ENCODE measurements at places on chromosomes 12 and 14.

DNA sequence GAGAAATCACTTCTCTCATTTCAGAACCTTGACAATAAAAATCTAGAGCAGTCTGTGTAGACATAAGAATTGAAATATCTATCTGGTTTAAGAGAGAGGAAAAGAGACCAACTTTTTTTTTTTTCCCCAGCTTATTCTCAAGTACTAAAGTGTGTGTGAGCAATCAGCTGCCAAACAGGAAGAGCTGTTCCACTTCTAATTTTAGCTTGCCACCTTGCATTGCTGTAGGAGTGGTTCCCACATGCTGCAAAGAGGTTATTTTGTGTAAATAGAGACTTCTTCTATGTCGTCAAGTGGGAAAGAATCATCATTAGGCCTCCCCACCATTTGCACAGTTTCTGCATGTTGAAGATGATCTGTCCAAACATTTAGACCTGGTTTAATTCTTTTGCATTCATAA lies 142.6 kb downstream of the NPAS3 start:
- DNase-seq, result no peak

DNA sequence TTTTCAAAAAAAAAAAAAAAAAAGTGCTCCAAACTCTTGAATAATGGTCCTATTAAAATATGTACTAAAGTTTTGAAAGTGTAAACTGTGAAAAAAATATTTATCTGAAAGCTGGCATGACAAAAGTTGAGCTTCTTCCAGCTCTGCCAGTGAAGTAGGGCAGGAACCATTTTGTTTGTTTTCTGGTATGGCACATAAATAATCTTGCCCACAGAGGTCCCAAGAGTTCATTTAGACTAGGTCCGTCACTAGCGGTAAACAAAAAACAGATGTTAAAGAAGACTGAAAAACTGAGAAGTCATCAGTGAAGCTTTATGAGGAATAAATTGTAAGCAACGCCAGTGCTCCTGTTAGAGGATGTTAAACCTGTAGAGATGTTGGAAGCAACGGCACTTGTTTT lies 7.0 kb downstream of the ERP27 start:
- no peak for DNase-seq

DNA sequence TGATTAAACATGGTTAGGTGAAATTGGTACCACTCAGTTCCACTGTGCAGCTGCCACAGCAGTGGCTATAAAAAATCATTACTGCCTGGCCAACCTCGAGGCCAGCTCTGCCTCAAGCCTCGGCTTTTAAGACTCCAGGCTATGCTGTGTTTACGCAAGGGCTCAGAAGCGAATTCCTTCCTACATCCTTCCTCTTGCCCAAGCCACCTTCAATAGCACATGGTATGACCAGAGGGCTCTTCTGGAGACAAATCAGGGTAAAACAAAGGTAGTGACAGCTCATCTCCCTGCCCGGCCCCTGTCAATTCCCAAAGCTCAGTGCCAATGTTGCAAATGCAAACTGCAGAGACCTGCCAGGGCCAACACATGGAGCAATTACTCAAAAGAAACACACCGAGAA lies 31.9 kb downstream of the NUAK1 start:
- no peak for DNase-seq

GRCh38 chr14:25887251-25887878 lies 710.5 kb downstream of the NOVA1 start:
- no peak for DNase-seq

GRCh38 chr12:110774824-110775223 lies 32.1 kb upstream of the PPP1CC start:
- no peak for DNase-seq

- no peak for DNase-seq
These were observed 58.7 kb upstream of the KCNA5 start for GRCh38 chr12:4984971-4985370.

- DNase-seq, result no peak
These were observed 596 bp upstream of the ZBTB39 start for GRCh38 chr12:57006809-57007475.

GRCh38 chr12:90833228-90833627 lies 121.7 kb downstream of the CCER1 start:
- DNase-seq, result no peak

DNA sequence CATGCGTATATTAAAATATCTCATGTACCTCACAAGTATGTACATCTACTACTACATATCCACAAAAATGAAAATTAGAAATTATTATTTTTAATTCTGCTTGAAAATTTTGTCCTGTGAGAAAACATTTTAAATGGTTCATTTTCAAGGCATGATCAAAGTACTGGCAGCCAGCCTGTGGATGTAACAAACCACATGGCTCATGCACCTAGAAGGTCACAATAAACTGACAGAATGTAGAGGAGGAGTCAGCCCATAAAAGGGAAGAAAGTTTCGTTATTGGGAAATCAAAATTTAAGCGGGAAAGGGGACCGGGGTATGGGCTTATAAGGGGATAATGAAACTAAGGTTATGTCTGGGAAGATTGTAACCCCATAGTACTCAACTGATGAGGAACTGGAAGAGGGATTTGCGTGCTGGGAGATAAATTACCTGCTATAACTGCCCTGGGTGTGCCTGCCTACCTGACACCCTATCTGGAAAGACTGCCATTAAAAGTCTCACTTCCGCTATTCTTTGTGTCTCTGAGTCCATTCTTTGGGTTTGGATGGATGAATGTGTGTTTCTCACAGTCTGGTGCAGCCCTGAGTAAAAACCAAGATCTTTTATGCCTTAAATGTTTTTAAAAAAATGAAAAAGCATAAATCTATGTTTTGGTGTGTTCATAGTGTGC lies 62.2 kb upstream of the PCED1B start:
- DNase-seq, result no peak

GRCh38 chr12:71014180-71014785 lies 93.7 kb upstream of the PTPRR start:
- DNase-seq, result no peak

- DNase-seq, result no peak
These were observed 16.2 kb upstream of the NOP2 start for GRCh38 chr12:6584293-6584692.

DNA sequence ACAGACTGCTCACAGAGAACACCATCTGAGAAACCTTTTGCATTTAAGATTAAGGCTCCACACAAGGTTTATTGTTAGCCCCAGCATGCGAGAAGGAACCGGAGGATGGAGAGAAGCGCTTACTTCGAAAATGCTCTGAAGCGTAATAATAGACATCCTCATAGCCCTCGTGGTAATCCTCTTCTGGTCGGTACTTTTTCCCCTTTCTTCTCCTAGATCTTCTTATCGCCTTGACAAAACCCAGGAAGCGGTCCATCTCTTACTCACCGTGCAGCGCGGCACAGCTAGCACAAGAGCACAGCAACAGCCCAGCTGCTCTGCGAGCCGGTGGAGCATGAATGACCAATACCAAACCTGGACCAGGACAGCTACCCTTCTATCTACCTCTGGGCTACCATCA lies 125.1 kb upstream of the GRIP1 start:
- DNase-seq, result no peak

DNA sequence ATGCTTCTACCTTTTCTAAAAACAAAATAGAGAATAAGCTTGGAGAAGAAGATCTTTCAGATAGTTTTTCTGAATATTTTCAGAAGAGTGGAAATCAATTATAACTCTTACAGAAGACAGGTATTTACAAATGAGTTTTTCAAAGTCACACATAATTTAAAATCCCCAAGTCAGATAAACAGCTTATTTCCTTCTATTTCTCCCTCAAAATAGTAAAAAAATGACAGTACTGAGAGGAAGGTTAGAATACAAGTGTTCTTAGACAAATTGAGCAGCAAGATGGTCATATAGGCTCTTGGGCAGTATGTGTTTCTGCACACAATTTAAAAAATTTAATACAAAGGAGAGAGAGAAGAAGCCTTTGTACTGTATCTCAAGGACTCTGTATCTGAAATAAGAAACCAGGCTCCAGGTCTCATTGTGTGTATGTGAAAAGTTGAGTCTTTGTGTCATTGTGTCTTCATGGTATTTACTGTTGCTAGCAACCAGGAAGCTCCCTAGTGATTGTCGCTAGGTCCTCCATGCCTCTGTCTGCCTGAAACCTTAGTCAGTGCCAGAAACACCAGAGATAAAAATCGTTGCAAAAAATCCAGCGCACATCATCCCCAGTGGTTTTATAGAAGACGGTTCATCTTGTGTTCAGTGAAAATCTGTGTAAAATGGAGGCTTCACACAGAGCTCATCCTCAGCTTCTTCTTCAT lies 12.9 kb upstream of the TUBA1A start:
- DNase-seq, result no peak

- DNase-seq, result no peak
These were observed 35.8 kb downstream of the VEZT start for GRCh38 chr12:95253386-95253785.

DNA sequence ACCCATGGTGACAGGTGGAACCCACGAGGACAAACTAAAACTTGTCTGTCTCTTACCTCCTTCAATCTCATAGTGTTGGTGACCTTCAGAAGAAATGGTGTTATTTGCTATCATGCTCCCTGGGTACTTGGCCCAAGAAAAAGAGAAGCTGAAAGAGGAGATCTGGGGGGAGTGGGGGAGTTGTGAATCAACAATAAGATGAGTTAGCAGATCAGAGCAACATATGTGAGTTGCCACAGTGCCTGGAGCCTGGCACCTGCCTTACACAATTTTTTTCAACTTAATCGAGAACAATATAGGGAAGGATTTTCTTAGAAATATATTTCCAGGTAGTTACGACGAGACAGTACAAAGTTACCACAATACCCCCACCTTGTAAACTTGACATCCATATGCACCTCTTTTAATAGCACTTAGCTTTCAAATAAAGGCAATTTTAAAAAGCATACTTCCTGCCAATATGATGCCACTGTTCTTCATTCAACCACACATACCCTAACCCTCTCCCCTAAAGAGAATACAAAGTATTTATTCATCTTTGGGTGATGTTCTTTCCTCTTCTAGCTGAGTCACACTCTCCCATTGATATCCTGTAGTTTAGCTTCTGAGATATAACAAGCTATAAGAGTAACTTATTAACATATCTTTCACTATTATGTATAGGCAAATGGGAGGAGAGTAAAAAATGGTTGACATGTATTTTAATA lies 424.1 kb upstream of the OR4E1 start:
- DNase-seq, result no peak

GRCh38 chr12:128637642-128638606 lies 185.8 kb downstream of the SLC15A4 start:
- no peak for DNase-seq

DNA sequence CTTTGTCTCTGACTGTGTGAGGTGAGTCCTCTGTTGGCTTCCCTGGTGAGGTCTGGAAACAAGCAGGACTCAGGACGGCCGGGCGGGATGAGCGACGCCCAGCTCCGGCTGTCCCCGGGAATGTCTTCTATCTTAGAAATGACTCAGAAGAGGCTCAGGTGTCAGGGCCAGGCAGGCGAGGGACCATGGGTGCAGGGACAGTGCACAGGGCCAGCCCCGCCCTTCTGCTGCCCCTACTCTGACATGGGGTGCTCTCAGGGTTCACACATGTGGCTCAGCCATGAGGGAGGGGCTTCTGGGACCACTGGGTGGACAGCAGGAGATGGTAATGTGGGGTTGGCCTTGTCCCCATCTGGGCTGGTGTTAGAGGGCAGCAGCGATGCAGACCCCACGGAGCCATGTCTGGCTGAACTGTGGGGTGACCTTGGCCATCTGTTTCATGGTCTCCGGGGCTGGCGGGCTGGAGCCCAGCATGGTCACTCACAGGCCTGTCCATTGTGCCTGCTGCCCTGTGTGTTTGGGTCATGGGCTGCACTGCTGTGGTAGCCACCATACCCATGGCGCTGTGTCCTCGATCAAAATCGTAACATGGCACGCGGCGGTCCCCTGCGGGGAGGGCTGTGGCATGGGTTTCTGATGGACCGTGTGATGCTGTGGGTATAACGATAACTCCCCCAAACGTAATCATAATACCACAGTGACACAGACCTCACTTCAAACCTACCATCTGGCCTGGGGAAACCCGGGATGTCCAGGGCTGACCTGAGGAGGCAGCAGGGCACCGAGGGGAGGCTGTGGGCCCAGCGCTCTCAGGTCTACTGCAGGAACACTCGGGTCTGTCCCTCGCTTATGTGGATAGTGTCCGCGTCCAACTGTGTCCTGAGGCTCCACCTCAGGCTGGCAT lies 368.8 kb downstream of the TMEM121 start:
- DNase-seq, result no peak

DNA sequence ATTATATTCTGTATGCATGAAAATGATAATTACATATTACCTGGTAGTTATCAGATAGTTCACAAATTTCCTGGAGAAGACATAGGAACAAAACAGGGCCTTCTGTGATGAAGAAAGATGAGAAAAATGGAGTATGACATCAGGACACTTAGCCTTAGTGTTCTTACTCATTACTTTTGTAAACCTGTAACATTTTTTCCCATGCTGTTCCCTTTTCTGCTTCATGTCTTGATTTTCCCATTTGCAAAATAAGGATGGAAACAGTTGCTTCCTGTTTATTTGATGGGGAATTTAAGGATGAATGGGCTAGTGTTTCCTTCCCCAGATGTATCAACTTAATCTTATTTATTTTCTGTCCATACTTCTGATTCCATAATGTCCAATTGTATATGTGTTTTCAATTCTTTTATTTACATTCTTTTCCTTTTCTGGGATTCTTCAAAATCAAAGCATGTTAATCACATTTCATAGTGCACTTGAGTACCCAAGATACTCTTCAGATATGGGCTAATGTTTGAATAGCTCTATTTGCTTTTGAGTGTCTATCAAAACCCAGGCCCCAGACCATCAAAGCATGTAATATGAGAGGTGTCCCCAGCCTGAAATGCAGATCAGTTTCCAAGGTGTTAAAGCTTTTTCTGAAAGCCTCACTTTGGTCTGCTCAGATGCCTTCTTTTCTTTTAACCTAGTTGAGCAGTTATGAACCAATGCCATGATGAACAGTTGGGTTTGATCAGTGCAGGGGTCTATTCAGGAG lies 260.5 kb downstream of the RAD51B start:
- DNase-seq, result no peak

GRCh38 chr12:105281694-105282049 lies 45.7 kb upstream of the APPL2 start:
- DNase-seq, result no peak

DNA sequence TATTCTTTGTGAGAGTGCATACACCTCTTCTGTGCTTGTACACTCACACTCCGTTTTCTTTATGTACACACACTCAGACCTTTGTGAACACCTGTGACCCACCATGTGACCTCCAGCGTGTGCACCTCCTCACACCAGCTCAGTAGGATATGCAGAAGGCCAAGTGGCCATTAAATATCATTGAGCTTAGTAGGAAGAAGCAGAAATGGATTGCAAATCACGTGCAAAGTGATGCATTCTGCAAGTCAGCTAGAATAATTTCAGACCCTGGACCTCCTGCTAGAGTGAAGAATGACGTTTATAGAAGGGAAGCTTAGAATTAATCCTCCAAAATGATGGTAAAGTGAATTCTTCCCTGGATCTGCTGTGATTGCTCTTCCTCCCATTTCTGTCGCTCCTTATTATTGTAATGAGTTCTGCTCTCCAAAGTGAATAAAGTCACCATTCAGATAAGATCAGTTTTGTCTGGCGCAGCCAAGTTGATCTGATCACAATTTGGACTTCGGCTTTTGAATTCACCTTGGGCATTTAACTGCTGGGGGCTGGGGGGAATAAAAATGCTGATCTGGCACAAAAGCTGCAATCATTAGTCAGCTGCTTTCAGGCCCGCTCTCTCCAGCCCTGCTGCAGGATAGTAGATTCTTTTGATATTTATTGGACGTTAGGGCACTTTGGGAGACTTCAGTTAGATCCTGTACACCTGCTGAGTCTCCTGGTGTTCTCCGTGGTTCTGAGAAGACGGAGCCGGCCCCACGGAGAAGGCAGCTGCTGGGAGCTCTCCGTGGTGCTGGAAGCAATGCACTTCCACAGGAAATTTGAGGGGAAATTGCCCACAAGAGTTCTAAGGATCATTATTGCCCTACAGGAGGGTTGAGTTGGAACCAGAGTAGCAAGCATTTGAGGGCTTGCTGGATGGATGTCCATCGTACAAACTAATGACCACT lies 12.4 kb upstream of the NRXN3 start:
- DNase-seq, result no peak
